ENCODE measurements at places on chromosomes 1 and 21. TPM values are rescaled to one million over a fixed set of nuclear protein-coding genes. Genes with fewer than 3 reads are reported as not detected.

The NPHS2 gene
- total RNA-seq, result not detected

The CGN gene
- 0.09 TPM for total RNA-seq

The PTGFR gene
- total RNA-seq, result 77.5 TPM

The ELF3 gene
- total RNA-seq, result 0.09 TPM

The PODN gene
- 47.5 TPM for total RNA-seq

The INSRR gene
- not detected for total RNA-seq

The KANK4 gene
- 0.09 TPM for total RNA-seq

The EFNA1 gene
- 0.16 TPM for total RNA-seq

The SCCPDH gene
- 55.1 TPM for total RNA-seq

The ZNF669 gene
- total RNA-seq, result 9.4 TPM

The OLIG2 gene
- total RNA-seq, result not detected
